ENCODE measurements at places on chromosomes 2 and 18.

DNA sequence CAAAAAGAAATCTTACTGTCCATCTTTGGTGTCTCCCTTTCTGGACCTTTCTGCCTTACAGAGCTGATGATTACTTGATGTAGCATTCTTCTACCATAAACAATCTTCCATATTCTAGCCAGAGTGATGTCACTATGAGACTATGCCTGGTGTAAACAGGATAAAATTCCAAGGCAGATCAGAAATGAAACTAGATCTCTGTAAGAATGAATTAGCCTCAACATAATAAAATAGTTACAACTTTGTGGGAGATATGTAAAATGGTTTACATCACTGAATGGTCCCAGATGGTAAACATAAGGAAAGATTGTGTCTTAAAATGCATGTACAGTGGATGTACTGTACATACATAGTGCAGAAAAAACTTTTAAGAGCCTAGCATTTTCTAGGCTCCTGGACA lies 112.3 kb upstream of the ZNF521 start:
- DNase-seq, result no peak

GRCh38 chr18:48161911-48162698 lies 231.6 kb upstream of the SMAD2 start:
- peak; percentile 69 for DNase-seq

- no peak for DNase-seq
Measured at GRCh38 chr2:45765728-45766254, 114.3 kb downstream of the PRKCE start.

GRCh38 chr2:158127380-158127804 lies 25.7 kb downstream of the UPP2 start:
- DNase-seq, result no peak

DNA sequence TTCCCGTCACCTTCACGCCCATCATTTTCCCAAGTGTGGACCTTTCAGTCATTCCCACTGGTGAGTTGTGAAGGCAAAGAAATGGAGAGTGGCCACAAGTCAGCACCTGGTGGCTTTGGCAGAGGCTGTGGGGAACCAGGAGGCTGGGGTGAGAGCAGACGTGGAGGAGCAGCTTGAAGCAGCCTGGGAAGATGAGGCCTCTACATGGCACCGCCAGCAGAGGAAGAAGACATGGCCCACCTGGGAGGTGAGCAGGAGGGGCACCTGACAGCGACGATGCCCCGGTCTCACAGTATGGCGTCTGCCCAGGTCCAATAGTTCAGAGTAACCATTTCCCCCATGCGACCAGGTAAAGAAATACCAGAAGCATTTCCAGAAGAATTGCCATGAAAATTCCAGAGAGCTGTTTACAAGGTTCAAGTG lies 69.0 kb downstream of the TPO start:
- no peak for DNase-seq

- no peak for DNase-seq
Measured at GRCh38 chr18:35746826-35747339, 165.3 kb downstream of the GALNT1 start.
